ENCODE measurements at places on chromosomes 3 and 15.

GRCh38 chr3:165897137-165897536, 59.9 kb upstream of the BCHE start:
- no peaks in the 10 kb centered on the region for H3K27me3 ChIP-seq
- no peak overlapping the region for H3K27ac ChIP-seq
- DNase-seq: no peak
- H3K4me1 ChIP-seq: peaks cover 2% of the 10 kb centered on the region
- H3K36me3 ChIP-seq: no peaks in the 10 kb centered on the region
- H3K4me3 ChIP-seq: no peak overlapping the region

GRCh38 chr15:100291106-100291505, 50.7 kb downstream of the ADAMTS17 start:
- no peak overlapping the region for H3K4me3 ChIP-seq
- DNase-seq: no peak
- no peaks in the 10 kb centered on the region for H3K27me3 ChIP-seq
- no peak overlapping the region for H3K27ac ChIP-seq
- H3K4me1 ChIP-seq: no peaks in the 10 kb centered on the region

GRCh38 chr3:106609666-106610301, 741.0 kb upstream of the CBLB start:
- no peaks in the 10 kb centered on the region for H3K36me3 ChIP-seq
- no peaks in the 10 kb centered on the region for H3K27me3 ChIP-seq
- H3K4me1 ChIP-seq: no peaks in the 10 kb centered on the region
- peak; percentile 57 for DNase-seq
- no peak overlapping the region for H3K4me3 ChIP-seq

DNA sequence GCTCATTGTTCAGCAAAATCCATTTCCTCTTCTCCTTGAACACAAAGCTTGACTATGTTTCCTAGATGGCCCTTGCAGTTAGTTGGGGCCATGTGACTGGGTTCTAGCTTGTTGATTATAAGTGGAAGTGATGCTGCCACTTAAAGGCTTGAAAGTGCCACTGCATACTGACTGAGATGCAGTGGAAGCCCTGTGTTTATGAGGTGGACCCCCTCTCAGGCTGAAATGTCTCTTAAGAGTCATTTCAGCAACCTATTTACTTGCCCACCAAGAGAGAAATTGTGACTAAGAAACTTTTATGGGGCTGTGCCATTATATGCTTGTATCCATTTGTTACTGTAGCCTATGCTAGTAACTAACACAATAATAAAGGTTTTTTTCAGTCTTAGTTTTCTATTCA, 8.4 kb upstream of the ANP32A start:
- no peak overlapping the region for H3K27ac ChIP-seq

GRCh38 chr3:155079746-155080487, at the start of gene MME:
Gene MME (plus strand): TSS chr3:155080319. CDS start chr3:155084168, 3,849 bp downstream.
- peak within 1 kb of the TSS; percentile 87 for H3K4me3 ChIP-seq
- H3K27ac ChIP-seq: no peak within 1 kb of the TSS
- peak; percentile 84 for DNase-seq
- peaks cover 7% of the 10 kb centered on the region for H3K36me3 ChIP-seq
- peaks cover 2% of the 10 kb centered on the region for H3K27me3 ChIP-seq
- peaks cover 5% of the 10 kb centered on the region for H3K4me1 ChIP-seq

DNA sequence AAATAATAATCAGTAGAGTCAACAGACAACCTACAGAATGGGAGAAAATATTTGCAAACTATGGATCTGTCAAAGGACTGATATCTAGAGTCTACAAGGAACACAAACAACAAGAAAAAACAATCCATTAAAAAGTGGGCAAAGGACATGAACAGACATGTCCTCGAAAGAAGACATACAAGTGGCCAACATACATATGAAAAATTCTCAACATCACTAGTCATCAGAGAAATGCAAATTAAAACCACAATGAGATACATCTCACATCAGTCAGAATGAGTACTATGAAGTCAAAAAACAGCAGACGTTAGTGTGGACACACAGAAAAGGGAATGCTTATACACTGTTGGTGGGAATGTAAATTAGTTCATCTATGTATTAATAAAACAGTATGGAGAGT, 33.7 kb downstream of the SLC2A2 start:
- H3K4me1 ChIP-seq: no peaks in the 10 kb centered on the region
- no peaks in the 10 kb centered on the region for H3K27me3 ChIP-seq
- no peak overlapping the region for H3K27ac ChIP-seq
- H3K4me3 ChIP-seq: no peak overlapping the region

GRCh38 chr3:144351011-144351410, 379.4 kb downstream of the DIPK2A start:
- no peaks in the 10 kb centered on the region for H3K36me3 ChIP-seq
- H3K4me3 ChIP-seq: no peak overlapping the region
- H3K4me1 ChIP-seq: no peaks in the 10 kb centered on the region
- H3K27me3 ChIP-seq: no peaks in the 10 kb centered on the region
- H3K27ac ChIP-seq: no peak overlapping the region

- H3K27me3 ChIP-seq: no peaks in the 10 kb centered on the region
- no peak overlapping the region for H3K4me3 ChIP-seq
- no peak for DNase-seq
- peaks cover 6% of the 10 kb centered on the region for H3K4me1 ChIP-seq
- H3K36me3 ChIP-seq: no peaks in the 10 kb centered on the region
Observed at GRCh38 chr3:70849911-70850699, 537.7 kb upstream of the MDFIC2 start.

DNA sequence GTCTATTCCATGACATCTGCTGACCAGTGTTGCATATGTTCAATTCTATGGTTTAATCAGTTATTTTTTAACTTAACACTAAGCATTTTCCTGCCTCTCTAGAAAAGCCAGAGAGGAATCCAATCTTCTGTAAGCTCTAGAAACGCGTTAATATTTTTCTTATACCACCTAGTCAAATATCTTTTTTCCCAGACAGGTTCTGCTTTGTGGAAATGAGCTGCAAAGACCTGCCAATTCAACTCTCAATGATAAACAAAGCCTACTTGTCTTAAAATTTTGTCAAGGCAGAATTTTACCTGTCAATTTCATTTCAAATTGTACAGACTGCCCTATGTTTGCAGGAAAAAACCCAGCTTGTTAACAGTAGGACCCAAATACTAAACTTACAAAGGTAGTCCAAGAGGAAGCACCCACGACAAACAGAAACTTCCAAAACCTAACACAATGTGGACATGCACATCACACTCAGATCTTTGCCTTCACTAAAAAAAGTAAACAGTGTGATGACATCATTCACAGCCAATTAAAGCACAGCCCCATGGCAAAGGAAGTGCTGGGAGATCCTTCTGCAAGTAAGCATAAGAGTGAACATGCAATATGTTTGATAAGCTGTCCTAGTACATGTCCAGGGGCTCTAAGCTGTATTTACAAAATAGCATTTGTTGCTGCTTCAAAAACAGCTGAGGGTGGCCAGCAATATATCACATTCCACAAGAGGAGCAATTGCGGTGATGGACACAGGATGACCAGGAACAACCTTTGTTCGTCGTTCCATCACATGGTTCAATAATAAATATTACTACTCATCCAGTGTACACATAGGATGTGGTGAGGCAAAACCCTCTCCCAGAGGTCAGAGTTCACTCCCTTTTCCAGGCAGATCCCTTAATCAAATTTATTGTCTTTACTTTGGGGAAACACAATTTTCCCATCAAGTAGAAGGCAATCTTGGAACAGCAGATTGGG, 139.4 kb upstream of the TSC22D2 start:
- no peaks in the 10 kb centered on the region for H3K36me3 ChIP-seq
- no peak for DNase-seq
- H3K4me1 ChIP-seq: no peaks in the 10 kb centered on the region
- H3K27me3 ChIP-seq: no peaks in the 10 kb centered on the region
- H3K4me3 ChIP-seq: no peak overlapping the region

- no peak overlapping the region for H3K4me3 ChIP-seq
- H3K36me3 ChIP-seq: peaks cover 26% of the 10 kb centered on the region
- H3K27me3 ChIP-seq: no peaks in the 10 kb centered on the region
- H3K27ac ChIP-seq: no peak overlapping the region
Observed at GRCh38 chr3:197692641-197693040, 44.1 kb downstream of the RUBCN start.

GRCh38 chr3:177330779-177331178, 133.5 kb upstream of the TBL1XR1 start:
- H3K4me1 ChIP-seq: no peaks in the 10 kb centered on the region
- H3K27me3 ChIP-seq: no peaks in the 10 kb centered on the region
- H3K27ac ChIP-seq: no peak overlapping the region
- H3K4me3 ChIP-seq: no peak overlapping the region
